Activated T-helper 9 cell treated with anti-CD3 and anti-CD28 coated beads, Interleukin-2, amount 50 U/mL, for 16 hours (primary cell): ENCODE measurements at places on chromosomes 16 and 17.

DNA sequence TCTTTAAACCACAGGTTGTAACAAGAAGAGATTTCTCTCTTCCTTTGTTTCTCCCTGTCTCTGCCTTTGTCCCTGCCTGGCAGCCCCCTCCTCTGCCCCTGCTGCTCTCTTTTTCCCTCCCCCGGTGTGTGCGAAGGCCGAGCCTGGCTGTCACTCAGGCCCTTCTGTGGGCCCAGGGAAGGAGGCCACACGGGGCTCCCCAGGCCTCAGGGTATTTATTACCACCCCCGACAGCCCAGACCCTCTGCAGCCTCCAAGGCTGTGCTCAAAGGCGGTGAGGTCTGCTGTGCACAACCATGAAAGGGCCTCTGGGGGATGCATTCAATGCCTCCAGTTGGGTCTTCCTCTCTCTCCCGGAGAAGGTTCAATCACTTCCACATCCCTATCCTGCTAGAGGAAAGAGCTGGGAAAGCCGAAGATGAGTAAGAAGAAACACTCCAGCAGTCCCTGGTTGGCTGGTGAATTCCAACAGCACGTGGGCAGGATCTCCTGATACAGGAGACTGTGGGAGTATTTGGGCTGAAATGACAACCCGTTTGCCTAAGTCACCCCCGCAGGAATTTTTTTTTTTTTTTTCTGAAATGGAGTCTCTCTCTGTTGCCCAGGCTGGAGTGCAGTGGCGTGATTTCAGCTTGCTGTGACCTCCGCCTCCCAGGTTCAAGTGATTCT is 34.2 kb downstream of the ZNF423 start:
- no peak for DNase-seq

GRCh38 chr16:14640538-14640937 is 7.8 kb downstream of the BFAR start:
- no peak for DNase-seq

GRCh38 chr17:8333281-8333680 is 6.4 kb upstream of the ODF4 start:
- no peak for DNase-seq

GRCh38 chr17:64505340-64506200 is 519 bp downstream of the DDX5 start:
- peak; percentile 75 for DNase-seq

- DNase-seq = no peak
Observed at GRCh38 chr16:57500578-57501111, 14.4 kb upstream of the DOK4 start.

- peak; percentile 82 for DNase-seq
Observed at GRCh38 chr16:30186782-30187555, 3.6 kb downstream of the CORO1A start.

DNA sequence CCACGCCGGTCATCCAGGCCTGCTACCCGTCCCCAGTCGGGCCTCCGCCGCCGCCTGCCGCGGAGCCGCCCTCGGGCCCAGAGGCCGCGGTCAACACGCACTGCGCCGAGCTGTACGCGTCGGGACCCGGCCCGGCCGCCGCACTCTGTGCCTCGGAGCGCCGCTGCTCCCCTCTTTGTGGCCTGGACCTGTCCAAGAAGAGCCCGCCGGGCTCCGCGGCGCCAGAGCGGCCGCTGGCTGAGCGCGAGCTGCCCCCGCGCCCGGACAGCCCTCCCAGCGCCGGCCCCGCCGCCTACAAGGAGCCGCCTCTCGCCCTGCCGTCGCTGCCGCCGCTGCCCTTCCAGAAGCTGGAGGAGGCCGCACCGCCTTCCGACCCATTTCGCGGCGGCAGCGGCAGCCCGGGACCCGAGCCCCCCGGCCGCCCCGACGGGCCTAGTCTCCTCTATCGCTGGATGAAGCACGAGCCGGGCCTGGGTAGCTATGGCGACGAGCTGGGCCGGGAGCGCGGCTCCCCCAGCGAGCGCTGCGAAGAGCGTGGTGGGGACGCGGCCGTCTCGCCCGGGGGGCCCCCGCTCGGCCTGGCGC is 2.4 kb downstream of the HIC1 start:
- DNase-seq = no peak
